ENCODE measurements at places on chromosomes 5 and 9. TPM values are rescaled to one million over a fixed set of nuclear protein-coding genes. Genes with fewer than 3 reads are reported as not detected.

Gene PCDHA5
- total RNA-seq = not detected

Gene KDM4C
- total RNA-seq = 26.8 TPM

Gene BARHL1
- not detected for total RNA-seq

GRCh38 chr5:132414634-132415378 is 45.3 kb downstream of the SLC22A5 start:
- DNase-seq = no peak

- no peak for DNase-seq
Observed at GRCh38 chr5:4252385-4252784, 656.8 kb downstream of the IRX1 start.
